Body of pancreas (tissue), 4 donors: ENCODE measurements at places on chromosomes 16 and 17. TPM values are rescaled to one million over a fixed set of nuclear protein-coding genes. Genes with fewer than 3 reads are reported as not detected.

- no peaks in the 10 kb centered on the region for H3K36me3 ChIP-seq
- DNase-seq, result no peak
- H3K27ac ChIP-seq, result no peak overlapping the region
- H3K4me3 ChIP-seq, result no peak overlapping the region
- no peaks in the 10 kb centered on the region for H3K27me3 ChIP-seq
Measured at GRCh38 chr16:20192801-20193200, 119.1 kb upstream of the GPR139 start.

DNA sequence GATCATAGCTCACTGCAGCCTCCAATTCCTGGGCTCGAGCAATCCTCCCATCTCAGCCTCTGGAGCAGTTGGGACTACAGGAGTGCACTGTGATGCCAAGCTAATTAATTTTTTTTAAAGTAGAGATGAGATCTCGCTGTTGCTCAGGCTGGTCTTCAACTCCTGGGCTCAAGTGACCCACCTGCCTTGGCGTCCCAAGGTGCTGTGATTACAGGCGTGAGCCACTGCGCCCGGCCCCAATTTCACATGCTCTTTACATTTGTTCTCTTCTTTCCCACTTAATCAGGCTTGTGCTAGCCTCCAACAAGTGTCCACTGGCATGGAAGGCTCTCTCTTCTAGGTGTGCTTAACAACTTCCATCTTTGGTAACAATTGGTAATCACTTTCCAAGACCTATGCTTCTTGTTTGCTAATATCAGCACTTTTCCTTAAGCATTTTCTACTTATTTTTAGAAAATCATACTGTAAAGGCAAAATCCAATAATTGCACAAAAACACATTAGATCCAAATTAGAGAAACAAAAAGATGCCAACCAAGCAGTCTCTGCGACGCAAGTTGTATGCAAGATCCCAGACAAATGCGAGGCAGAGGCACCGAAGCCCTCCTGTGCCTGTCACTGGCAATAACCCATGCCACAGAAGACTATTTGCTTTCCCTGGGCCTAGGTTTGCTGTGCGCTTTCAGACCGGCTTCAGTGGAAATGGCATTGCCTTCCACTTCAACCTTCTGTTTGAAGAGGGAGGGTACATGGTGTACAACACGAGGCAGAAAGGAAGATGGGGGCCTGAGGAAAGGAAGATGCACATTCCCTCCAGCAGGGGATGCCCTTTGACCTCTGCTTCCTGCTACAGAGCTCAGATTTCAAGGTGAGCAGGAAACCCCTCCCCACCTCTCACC lies 52.6 kb downstream of the NOS2 start:
- H3K27me3 ChIP-seq, result no peaks in the 10 kb centered on the region
- H3K4me1 ChIP-seq, result no peaks in the 10 kb centered on the region
- H3K4me3 ChIP-seq, result no peak overlapping the region
- no peak for DNase-seq
- no peak overlapping the region for H3K27ac ChIP-seq

- no peaks in the 10 kb centered on the region for H3K36me3 ChIP-seq
- no peak overlapping the region for H3K27ac ChIP-seq
- H3K27me3 ChIP-seq, result no peaks in the 10 kb centered on the region
- H3K4me1 ChIP-seq, result peaks cover 1% of the 10 kb centered on the region
Measured at GRCh38 chr16:28499854-28500253, 5.4 kb downstream of the APOBR start.

GRCh38 chr17:8898636-8899035 lies 31.2 kb upstream of the PIK3R6 start:
- no peak for DNase-seq
- H3K36me3 ChIP-seq, result no peaks in the 10 kb centered on the region
- no peak overlapping the region for H3K27ac ChIP-seq
- H3K4me1 ChIP-seq, result no peaks in the 10 kb centered on the region
- no peak overlapping the region for H3K4me3 ChIP-seq

GRCh38 chr17:20202141-20202621 lies 193.0 kb downstream of the SPECC1 start:
- no peak overlapping the region for H3K4me3 ChIP-seq
- DNase-seq, result no peak
- no peaks in the 10 kb centered on the region for H3K27me3 ChIP-seq
- no peak overlapping the region for H3K27ac ChIP-seq

- H3K4me3 ChIP-seq, result no peak overlapping the region
- H3K4me1 ChIP-seq, result no peaks in the 10 kb centered on the region
- no peak for DNase-seq
- no peak overlapping the region for H3K27ac ChIP-seq
- H3K36me3 ChIP-seq, result no peaks in the 10 kb centered on the region
Measured at GRCh38 chr16:68665501-68665900, 20.4 kb downstream of the CDH3 start.

- no peak for DNase-seq
- H3K4me3 ChIP-seq, result peak overlapping the region; percentile 57
- H3K27me3 ChIP-seq, result no peaks in the 10 kb centered on the region
- peak overlapping the region; percentile 86 for H3K27ac ChIP-seq
- peaks cover 51% of the 10 kb centered on the region for H3K4me1 ChIP-seq
- no peaks in the 10 kb centered on the region for H3K36me3 ChIP-seq
Measured at GRCh38 chr17:81399481-81400153, 4.4 kb downstream of the BAHCC1 start.

GRCh38 chr16:81823734-81824133 lies 44.6 kb downstream of the PLCG2 start:
- H3K4me3 ChIP-seq, result no peak overlapping the region
- no peak overlapping the region for H3K27ac ChIP-seq
- no peaks in the 10 kb centered on the region for H3K4me1 ChIP-seq
- DNase-seq, result no peak

DNA sequence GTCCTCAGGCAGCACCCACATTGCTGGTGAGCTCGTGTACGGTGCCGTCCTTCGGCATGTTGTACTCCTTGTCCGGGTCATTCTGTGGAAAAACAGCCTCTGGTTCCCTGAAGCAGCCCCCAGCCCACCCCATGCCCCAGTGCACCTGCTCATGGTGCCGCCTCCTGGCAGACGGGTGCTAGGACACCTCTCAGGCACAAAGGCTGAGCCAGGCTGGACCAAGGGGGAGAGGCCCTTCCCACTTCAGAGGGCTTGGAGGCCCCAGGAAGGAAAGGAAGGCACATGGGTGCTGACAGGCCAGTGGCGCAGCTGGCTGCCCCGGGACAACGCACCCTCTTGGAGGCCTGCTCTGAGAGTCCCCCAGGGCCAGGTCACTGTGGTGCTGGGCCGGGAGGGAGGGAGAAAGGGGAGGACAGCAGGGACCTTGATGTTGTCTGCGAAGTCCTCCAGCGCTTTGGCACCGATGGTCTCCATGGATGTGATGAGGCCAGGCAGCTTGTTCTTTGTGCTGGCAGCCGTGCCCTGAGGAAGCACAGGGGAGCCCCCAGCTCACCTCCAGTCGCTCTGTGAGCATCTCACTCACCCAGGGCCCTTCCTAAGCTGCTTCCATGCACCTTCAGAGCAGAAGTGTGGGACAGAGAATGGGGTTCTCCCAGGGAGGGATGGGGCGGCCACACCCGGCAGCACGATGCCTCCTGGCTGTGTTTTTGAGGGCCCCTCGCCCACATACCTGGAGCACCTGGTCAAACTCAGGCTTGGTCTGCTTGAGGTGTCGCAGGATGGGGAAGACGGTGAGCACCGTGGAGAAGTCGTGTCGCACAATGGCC lies 9.3 kb downstream of the ZACN start:
- H3K4me1 ChIP-seq, result no peaks in the 10 kb centered on the region
- no peak for DNase-seq
- no peak overlapping the region for H3K27ac ChIP-seq
- H3K27me3 ChIP-seq, result no peaks in the 10 kb centered on the region
- H3K4me3 ChIP-seq, result no peak overlapping the region

The ICAM2 gene
- total RNA-seq, result 16.2 TPM
